Left ventricle myocardium inferior (tissue), 1 donor: ENCODE measurements at places on chromosomes 7 and 10.

DNA sequence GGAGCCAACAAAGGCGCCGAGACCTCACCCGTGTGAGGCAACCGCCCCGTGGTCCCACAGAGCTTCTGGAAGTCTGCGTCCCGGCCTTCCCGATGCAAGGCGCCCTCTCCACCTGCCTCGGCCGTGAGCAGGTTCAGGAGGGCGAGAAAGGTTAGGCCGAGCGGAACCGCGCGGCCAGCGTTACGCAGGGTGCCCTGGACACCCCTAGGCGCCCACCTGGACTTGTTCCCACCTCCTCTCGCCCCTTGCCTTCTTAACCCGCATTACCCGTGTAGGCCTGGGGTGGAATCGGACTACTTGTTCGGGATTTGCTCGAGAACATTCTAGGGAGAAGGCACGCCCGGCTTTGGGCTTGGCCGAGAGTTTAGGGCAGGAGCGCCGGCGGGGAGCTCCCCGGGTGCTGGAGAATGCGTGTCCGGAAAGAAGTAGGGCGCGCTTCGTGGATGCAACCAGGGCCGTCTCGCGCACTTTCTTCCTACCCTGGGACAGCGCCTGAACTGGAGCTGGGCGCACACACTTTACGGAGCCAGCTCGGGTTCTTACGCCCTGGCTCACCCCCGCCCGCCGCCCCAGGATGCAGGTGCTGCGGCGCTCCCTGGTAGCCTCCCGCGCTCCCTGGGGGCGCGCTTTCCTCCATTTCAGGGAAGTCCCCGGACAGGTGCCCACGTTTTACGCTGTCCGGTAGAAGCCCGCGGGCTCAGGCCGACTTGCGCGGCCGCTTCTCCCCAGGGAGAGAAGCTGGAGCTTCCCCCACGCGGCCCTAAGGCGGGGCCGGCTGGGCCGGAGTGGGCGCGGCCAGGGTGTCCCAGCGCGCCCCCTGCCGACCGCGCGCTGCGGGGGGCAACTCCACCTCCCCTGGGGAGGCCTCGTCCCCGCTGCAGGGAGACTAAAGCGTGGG is 74.5 kb downstream of the INSIG1 start:
- no peak for DNase-seq

DNA sequence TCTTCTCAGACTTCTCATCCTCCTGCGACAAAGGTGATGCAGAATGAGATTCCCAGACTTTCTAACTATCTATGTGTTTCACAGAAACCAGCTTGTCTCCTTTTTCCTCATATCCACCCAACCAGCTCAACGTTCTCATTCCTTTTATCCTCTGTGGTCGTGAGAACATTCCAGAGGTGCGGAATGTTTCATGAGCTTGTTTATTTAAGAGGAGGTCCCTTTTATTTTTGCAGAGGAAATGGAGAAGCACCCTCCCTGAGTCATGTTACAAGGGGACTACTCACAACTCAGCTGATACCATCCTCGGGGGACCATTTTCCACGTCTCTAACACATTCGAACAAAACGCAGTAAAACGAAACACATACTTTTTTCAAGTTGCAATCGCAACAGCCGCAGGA is 93.2 kb downstream of the ZRANB1 start:
- no peak for DNase-seq

DNA sequence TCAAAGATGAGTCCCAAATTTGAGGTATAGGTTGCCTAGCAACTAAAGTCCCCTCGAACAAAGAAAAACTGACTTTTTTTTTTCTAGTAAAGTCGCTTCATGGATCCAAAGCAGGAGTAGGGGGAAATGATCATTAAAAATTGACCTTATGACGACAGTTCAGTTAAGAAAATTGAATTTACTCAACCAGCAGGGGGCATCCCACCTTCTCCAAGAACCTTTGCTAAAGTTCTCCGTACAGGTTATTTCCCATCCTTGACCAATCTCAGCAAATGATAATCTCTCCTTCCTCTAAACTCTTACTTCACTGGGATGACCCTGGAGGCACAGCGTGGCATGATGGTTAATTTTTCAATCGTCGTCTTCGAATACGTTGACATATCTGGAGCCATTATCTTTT is 228.3 kb downstream of the CALN1 start:
- DNase-seq, result no peak

DNA sequence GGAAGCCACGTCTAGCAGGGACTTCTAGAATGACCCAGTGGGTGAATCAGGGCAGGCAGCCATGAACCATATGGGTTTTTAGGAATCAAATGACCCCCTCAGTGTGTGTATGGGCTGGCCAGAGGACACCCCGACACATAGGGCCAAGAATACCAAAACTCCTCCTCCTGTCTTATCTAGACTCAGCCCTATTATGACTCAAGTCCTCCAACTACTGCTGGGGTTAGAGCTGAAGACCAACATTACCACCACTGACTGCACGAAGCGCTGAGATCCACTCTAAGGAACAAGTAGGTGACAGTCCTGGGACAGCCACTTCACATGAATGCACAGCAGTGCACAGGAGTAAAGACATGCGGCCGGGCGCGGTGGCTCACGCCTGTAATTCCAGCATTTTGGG is 11.5 kb upstream of the SVOPL start:
- DNase-seq, result no peak

DNA sequence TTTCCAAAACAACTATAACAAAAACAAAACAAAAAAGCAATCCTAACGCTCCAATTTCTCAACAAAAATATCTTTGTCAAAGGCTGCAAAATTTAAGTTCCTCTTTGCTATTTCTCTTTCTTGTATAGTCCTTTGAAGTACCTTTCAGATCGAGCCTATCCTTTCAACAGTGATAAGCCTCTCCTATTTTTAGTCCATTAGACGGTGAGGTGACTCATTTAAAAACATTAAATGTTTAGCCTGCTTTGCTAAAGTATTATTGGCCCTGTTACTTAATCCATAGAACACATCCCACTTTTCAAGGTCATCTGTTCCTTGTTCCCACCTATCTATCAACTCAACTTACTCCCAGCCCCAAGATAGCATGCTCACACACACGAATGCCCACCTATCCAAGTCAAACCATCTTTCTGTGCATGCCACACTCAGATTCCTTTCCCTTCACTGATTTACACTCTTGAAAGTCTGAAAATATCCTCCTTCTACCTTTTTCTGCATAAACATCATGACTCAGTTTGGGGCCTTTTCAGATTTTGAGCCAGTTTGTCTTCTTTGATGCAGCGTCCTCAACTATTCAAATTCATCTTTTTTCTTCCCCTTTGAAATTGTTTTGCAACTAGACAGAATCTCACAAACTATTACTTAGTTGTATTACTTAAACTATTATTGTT is 224.9 kb upstream of the TMEM229A start:
- DNase-seq, result no peak
